ENCODE measurements at places on chromosomes 5 and 9. TPM values are rescaled to one million over a fixed set of nuclear protein-coding genes. Genes with fewer than 3 reads are reported as not detected.

DNA sequence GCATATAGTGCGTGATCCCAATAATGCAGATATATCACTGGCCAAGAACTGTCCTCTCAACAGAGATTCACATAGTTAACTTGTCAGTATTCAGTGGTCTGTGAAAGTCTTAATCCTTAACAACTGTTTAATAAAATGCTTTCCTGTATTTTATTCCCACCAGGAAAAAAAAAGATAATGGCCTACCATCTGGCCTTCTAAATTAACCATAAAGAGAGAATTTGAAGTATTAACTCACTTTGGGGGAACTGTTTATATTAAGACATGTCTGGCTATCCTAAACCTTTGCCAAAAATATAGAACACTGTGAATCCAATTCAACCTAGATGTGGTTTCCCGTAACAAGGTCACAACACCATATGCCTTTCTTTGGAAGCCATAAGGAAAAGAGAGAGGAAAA lies 818 bp upstream of the FREM1 start:
- no peak for DNase-seq

DNA sequence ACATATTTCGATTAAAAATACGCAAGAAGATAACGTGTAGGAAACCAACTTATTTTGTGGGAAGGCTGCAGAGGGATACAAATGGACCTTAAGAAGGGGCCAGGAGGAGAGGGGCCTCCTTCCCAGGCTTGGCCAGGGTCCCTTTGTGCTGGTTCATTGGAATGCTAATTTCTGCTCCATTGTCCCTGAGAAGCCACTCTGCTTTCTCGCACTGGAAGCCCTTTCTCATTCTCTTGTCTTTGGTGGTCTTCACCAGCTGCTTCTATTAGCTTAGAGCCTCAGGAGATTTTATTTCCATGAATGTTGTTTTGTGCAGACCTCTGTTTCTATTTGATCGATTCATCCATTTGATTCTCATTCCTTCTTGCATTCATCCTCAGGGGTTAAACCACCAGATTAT lies 325.4 kb downstream of the TMEM38B start:
- peak; percentile 59 for DNase-seq

- no peak for DNase-seq
Observed at GRCh38 chr5:138346889-138347288, 5.6 kb upstream of the KDM3B start.

DNA sequence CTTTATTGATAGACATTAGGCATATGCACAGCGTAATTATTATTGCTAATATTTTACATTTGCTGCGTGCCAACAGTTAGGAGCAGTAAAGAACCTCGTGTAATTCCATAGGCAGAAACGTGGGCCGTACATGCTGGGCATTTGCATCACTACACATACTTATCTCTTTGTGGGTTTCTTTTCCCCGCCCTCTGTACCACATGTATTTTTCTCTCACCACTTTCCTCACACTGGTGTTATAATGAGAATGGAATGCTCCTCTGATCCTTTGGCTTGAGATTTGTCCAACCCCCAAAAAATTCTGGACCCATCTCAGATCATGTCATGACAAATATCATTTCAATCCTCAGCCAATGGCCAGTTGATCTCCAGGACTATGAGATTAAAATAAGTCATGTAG lies 1952.6 kb upstream of the WWC1 start:
- DNase-seq: no peak

Gene KIF12
- total RNA-seq: 4.3 TPM

- DNase-seq: no peak
Observed at GRCh38 chr5:83547161-83547560, 75.6 kb downstream of the VCAN start.

GRCh38 chr5:60598424-60598823 lies 101.5 kb downstream of the DEPDC1B start:
- no peak for DNase-seq

DNA sequence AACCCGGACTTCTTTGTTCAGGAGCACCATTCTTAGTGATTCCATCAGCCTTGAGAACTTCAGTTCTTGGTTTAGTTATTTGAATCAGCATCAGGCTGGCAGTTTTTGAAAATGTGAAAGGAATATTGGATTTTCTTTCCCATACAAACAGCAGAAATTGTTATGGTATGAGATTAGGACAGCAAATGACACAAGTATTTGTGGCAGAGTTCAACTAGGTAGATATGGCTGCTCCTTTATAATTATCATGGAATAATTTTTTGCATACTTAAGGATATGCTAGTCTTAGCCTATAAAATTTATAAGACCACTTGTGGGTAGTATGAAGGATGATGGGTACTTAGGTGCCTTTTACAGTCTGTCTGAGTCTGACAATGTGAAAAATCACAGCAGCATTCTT lies 25.5 kb downstream of the ERAP2 start:
- no peak for DNase-seq

Gene GABRP
- total RNA-seq: 3.0 TPM

Gene GNAQ
- total RNA-seq: 59.1 TPM

Data from GM23338 (cell line).